ENCODE measurements at places on chromosomes 13 and 19. TPM values are rescaled to one million over a fixed set of nuclear protein-coding genes. Genes with fewer than 3 reads are reported as not detected.

- no peak for DNase-seq
Observed at GRCh38 chr13:97582170-97582569, 148.2 kb downstream of the RAP2A start.

DNA sequence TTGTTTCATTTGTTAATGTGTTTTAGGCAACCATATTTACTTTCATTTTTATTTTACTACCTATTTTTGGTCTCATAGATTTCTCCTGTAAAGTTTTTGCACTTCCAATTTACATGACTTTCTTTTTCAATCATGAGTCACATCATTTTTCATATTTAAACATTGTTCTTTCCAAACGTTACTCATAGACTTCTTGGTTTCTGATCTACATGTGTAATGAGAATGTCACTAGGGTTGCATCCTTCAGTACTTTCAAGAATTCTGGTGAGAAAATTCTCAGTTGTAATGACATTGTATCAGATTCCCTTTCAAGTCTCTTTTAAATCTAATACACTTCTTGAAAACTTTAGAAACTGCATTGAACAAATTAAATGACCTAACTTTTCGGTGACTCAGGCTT lies 991.7 kb downstream of the EFNB2 start:
- DNase-seq, result no peak

- DNase-seq, result no peak
Observed at GRCh38 chr19:40583283-40583682, 6.6 kb downstream of the SHKBP1 start.

- no peak for DNase-seq
Observed at GRCh38 chr19:35085947-35086346, 29.7 kb upstream of the FXYD3 start.

- no peak for DNase-seq
Observed at GRCh38 chr19:13103581-13104359, 1.1 kb upstream of the LYL1 start.

DNA sequence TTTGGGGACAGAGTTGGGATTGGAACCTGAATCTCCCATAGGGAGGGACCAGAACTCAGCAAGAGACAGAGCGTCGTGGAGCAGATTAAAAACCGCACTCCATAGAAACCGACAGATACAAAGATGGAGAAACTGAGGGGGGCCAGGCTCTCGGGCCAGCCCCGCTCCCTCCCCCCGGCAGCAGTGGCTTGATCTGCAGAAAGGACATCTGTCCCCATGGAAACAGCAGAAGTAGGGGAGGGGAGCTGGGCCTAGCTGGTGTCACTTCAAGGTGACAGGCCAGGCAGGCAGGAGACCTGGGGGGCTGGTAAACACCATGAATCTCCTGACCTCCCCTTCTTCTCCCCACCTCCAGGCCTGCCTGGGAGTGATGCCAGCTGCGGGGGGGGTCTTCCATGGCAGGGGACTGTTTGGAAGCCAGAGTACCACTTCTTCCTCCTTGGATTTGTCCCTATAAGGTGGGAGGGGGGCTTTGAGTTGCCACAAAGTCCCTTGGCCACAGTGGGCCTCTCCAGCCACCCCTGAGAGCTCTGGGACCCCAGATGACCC lies 10.9 kb downstream of the TMIGD2 start:
- DNase-seq, result no peak

GRCh38 chr19:456547-457110 lies 4.2 kb downstream of the SHC2 start:
- no peak for DNase-seq

DNA sequence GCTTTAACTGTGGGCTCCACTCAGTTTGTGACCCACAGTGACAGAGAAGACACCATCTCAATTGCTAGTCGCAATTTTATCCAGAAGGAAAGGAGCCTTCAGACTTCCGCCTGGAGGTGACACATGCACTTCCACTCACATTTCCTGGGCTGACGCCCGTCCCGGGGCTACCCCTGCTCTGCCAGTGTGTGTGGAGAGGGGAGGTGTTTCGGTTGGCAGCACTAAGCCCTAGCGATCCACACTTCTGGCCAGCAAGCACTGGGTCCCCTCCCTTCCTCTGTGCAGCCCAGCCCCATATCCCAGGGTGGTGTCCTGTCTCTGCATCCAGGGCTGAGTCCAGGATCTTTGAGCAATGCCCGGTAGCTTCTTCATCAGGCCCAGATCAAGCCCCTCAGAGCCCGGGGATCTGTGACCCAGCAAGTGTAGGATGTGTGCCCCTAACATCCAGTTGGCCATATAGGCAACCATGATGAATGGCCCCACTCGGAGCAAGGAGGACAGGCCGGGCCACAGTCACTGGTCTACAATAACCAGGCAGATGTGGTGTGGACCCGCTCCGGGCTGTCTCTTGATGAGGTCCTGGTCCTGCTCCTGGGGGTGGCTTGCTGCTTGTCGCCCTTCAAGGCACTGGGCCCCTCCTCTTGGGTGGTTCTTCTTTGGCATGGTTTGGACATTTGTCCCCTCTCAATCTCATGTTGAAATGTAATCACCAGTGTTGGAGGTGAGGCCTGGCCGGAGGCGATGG lies 141.9 kb upstream of the SPACA7 start:
- no peak for DNase-seq

GRCh38 chr13:95352486-95352885 lies 51.2 kb upstream of the ABCC4 start:
- DNase-seq, result no peak

GRCh38 chr13:20544201-20544923 lies 18.7 kb upstream of the CRYL1 start:
- no peak for DNase-seq

MBD3L1 gene
- not detected for polyA plus RNA-seq

WDR62 gene
- 7.0 TPM for polyA plus RNA-seq

MEF2B gene
- polyA plus RNA-seq, result 0.94 TPM

PBX4 gene
- polyA plus RNA-seq, result 2.9 TPM

ZNF573 gene
- polyA plus RNA-seq, result 0.80 TPM

MAP3K10 gene
- polyA plus RNA-seq, result 6.4 TPM
